HuH-7 (cell line): ENCODE measurements at places on chromosomes 6 and 20.

DNA sequence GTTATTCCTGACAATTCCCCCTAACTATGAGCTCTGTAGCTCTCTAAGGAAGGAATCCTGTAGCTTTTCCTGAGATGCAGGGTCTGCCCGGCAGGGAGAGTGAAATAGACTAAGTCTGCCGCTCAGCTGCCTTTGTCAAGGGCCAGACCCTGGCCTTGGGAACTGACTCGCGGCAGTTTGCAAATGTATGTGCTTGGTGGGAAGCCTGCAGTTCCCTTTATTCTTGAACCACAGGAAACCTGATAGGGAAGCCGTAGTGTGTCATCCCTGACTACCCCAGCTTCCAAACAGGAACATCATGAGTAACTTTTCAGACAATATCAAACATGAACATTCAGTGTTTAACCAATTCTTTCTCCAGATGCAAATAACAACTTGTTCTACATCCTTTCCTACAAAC is 78.7 kb upstream of the IFNGR1 start:
- DNase-seq: no peak

DNA sequence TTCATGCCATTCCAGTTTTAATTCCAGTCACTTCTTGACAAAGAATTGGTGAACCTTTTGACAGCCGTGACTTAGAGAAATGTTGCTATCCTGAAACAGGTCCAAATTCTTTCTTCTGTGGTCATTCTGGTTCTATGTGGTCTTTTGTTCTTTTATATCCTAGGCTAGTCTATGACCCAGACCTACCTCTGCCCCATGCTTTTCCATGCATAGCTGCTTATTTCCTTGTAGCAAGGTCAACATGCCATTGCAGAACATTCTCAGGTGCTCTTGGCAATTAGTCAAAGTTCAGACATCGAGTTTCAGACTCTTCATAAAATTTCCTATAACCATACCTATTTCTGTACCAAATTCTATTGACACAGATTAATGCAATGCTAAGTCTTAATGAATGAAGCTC is 202.6 kb downstream of the PLCB1 start:
- DNase-seq: no peak

DNA sequence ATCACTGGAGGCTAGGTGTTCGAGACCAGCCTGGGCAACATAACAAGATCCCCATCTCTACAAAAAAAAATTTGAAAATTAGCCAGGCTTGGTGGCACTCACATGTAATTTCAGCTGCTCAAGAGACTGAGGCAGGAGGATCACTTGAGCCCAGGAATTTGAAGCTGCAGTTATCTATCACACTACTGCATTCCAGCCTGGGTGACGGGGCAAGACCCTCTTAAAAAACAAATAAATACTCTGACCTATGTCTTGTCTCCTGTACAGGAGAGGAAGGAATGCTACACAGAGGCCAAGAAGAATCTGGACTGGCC is 25.8 kb downstream of the COX4I2 start:
- DNase-seq: no peak

GRCh38 chr20:21353236-21353635 is 44.1 kb downstream of the NKX2-4 start:
- no peak for DNase-seq

DNA sequence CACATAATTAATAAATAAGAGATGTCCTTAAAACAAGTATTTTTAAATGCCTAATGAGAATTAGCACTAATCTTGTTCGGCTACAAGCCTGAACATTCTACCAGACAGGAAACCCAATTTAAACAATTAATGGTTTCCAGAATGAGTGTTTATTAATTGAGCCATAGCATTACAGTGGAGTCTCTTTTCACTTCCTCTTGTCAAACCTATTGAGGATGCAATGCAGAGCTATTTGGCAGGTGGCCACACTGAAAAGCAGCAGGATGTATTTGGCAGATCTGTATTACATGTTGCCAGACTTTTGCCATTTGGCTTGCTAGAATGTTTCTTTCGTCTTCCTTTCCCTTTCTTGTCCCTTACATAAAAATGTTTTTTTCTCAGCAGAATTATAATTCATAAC is 475.2 kb upstream of the MARCKS start:
- DNase-seq: no peak

GRCh38 chr20:32142991-32143390 is 33.5 kb downstream of the TM9SF4 start:
- DNase-seq: no peak

DNA sequence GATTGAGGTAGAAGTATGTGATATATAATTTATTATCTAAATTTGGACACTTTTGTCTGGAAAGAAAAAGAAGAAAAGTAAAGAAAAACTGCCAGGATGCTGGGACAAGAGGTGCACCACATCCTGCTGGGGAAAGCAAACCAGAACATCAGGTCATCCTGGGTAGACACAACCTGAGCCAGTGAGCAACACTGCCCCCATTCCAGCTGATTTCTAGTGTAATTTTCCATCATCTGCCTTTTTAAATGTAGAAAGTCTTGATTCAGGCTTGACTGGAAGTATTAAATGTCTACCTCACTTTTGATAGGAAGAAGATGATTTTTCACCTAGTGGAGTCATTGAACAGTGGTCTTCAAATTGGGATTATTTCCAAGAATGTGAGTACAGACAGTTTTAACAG is 1164.5 kb upstream of the CITED2 start:
- no peak for DNase-seq

- DNase-seq: no peak
These were observed 17.7 kb upstream of the DST start for GRCh38 chr6:56660381-56660730.

DNA sequence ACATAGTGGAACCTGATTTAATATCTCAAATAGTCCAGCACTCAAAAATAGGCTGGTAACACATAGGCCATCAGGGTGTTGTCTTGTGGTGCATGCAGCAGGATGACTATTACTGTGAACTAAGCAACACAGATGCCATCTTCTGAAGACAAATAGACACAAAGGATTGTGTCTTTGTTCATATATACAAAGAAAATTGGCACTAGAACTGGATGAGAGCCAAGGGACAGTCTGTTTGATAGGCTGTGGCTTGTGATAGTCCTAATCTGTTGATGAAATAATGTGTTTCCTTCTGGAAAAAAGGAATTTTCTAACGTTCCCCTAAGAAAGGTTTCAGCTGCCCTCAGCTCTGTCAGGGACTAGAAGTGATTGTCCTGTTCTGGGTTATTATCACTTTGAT is 129.8 kb downstream of the TPBG start:
- DNase-seq: no peak

DNA sequence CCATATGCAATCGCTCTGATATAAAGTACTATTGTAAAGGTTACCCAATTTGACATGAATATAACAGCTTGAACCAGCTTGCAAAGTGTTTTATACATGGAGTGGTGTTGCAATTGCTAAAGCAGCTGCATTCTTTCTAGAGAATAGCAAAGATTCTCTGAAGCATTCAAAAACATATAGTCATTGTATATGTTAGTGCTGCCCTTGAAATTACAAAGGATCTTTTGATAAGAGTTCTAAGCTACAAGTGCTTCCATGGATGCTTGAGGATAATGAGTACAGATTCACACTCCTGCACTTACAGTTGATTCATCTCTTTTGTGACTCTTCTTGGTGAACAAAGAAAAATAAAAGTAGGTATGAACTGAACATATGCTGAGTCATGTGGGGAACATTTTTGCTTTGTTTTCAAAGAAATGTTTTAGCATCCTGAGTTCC is 175.7 kb downstream of the ALDH8A1 start:
- no peak for DNase-seq

- no peak for DNase-seq
These were observed 15.5 kb upstream of the GSTA3 start for GRCh38 chr6:52925042-52925441.

GRCh38 chr6:88074791-88075190 is 27.1 kb downstream of the SPACA1 start:
- no peak for DNase-seq

GRCh38 chr6:30363459-30363858 is 18.5 kb downstream of the RPP21 start:
- DNase-seq: no peak
